ENCODE measurements at places on chromosomes 3 and 15.

- DNase-seq: no peak
Measured at GRCh38 chr15:71044006-71044405, 71.3 kb upstream of the THSD4 start.

- DNase-seq: peak; percentile 32
Measured at GRCh38 chr3:195441992-195442572, 738 bp downstream of the ACAP2 start.

GRCh38 chr15:67411486-67411885 lies 109.4 kb upstream of the C15orf61 start:
- DNase-seq: no peak

DNA sequence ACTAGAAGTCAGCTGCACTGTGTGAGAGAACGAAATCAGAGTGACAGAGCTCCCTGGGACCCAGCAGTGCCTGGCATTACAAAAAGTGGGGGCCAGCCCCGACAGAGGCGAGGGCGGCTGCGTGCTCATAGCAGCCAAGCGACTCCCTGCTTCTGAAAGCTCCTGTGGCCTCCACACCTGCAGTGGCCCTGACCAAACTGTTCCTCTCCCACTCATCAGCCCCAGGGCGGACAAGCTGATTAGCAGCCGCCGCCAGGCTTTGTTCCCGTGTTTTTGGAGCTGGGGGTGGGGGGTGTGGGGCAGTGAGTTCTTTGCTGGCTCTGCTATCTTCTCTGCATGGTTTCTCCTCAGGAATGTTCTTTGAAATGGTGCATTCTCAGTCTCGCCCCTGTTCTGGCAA lies 58.1 kb downstream of the DGKG start:
- DNase-seq: no peak
